NCI-H187 (cell line): ENCODE measurements at places on chromosomes 11 and 22.

GRCh38 chr22:38298312-38299005 is 18.8 kb downstream of the CSNK1E start:
- no peak for DNase-seq

DNA sequence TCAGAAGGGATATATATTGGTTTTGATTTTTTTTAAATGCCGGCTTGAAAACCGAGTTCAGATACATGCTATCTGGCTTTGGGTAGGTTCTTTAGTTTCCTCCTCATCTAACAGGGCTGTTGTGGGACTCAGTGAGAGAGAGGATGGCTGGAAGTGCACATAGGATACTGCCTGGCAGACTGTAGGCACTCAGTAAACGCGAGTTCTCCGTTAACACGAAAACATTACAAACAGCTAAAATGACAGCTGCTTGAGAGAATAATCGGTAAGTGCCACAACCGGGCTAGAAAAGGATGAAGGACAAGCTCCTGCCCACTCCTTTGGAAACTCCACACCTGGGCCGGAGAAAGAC is 369 bp downstream of the XRRA1 start:
- no peak for DNase-seq

DNA sequence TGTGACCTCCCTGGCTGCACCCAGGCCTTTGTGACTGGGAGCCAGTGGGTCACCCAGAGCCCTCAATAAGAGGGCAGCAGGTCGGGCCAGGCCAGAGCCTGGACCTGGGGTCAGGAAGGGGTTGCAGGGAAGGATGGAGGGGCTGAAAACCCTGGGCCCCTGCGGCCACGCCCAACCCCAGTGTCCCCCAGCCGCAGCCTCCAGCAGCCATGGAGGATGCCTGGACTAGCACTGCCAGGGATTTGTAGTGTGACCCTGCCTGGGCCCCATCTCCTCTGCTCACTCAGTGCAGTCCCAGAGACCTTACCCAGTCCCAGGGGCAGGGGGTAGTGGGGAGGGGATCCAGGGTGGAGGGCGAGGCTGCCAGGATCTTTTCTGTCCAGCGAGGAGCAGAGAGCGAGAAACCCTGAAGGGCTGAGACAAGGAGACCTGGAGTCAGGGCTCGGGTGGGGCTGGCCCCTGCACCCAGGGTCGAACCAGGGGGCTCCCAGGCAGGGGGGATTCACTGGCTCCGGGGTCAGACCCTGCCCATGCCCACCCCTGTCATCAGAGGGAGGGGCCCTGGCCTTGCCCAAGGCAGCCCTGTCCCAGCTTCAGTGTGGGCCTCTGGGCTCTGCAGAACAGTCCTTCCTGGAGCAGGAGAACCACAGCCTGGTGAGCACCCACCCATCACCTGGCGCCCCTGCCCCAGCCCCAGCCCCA is 187.5 kb downstream of the IGLL1 start:
- DNase-seq, result no peak

GRCh38 chr11:27699926-27700350 is 317 bp downstream of the BDNF start:
- no peak for DNase-seq

GRCh38 chr22:26900787-26901186 is 243.4 kb downstream of the MIAT start:
- DNase-seq, result no peak

DNA sequence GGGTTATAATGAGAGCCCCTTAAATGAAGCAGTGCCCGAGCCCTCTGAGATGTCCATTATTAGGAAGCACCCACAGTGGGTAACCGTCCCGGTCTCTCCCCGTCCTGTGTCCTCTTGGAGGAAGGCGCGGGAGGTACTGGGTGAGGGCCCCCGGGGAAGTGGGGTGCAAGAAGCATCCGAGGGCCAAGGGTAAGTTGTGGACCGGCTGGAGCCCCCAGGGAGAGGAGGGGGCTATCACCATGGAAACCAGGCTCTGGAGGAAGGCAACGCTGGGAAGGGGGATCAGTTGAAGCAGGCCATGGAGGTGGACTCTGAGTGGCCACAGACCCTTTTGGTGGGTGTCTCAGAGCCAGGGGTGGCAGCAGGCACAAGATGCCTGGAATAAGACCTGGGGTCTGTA is 173.6 kb downstream of the ST3GAL4 start:
- no peak for DNase-seq

DNA sequence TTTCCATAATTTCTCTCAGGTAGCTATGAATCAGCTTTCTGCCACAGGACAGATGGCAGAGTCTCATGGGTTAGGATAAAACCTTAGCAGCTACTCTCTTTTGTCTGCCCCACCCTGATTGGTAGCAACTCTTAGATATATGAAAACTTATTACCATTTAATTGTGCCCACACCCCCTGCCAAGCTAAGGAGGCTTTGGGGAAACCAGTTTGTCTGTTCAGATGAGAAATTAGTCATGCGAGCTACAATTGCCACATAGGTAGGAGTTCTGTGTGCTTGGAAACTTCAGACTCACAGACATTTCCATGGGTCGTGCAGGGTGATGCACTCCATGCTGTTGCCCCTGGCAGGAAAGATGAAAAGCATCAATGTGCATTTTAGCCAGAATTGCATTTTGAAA is 39.9 kb downstream of the CD44 start:
- DNase-seq, result no peak

DNA sequence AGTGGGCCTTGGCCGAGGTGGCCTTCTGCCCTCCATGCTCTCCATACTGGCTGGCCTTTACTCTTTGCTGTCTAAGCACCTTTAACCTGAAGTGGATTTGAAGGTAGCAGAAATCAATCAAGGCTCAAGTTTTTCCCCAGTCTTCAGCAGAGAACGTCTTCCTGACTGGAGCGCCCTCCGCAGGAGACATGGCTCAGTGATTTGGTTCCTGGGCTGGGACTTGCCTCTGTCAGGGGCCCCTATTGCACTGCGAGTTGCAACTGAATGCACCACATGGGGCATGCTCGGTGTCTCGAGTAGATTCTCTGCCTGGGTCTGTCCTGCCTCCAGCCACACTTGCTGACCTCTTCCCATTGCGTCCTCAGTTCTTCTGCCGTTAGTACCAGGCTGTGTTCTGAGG is 79.6 kb downstream of the BMAL1 start:
- no peak for DNase-seq

DNA sequence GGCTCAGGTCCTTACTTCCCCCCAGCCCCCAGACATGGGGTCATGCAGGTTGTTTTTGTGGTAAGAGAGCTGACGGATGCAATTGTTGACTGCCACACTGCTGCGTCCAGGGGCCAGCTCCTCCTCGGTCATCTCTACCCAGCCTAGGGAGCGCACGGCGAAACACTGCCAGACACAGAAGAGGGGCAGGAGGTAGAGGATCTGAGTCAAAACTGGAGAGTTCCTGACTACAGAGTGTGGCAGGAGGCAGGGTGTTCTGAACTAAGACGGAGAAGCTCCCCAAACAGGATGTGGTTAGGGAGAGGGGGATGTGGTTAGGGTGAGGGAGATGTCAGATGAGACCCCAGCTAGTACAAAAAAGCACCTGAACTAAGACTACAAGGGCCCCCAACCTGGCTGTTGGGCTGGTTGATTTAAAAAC is 12.3 kb downstream of the SMPD1 start:
- no peak for DNase-seq

DNA sequence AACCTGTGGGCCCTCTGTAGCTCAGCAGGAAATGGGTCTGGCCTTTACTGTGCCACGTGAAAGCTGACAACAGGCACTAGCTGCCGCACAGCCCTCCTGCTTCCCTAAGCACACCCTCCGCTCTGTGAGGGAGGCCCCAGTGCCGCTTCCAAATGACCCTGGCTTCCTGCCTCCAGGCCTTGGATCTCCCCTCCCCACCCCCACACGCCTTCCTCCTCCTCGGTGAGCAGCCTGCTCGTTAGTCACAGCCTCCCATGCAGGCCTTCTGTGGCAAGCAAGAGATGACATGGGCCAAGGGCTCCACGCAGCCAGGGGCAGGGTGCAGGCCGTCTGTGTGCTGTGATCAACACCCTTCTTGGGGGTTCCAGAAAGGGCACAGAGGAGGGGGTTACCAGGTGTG is 15.3 kb upstream of the RASL10A start:
- no peak for DNase-seq

GRCh38 chr11:66489636-66490035 is 9.4 kb downstream of the DPP3 start:
- no peak for DNase-seq

DNA sequence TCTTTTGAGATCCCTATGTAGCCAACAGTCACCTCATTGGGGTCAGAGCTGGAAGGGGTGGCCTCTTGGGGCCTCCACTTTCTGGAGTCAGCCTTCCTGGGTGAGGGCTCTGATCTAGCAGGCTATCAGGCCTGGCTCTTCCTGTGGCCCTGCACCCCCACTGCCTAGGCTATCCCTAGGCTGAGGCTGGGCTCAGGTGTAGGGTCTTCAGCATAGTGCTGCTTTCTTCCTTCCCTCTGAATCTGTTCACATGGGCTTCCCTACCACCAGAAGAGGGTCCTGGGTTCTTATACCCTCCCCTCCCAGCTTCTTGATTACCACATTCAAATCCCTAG is 456 bp upstream of the SPI1 start:
- DNase-seq, result no peak

DNA sequence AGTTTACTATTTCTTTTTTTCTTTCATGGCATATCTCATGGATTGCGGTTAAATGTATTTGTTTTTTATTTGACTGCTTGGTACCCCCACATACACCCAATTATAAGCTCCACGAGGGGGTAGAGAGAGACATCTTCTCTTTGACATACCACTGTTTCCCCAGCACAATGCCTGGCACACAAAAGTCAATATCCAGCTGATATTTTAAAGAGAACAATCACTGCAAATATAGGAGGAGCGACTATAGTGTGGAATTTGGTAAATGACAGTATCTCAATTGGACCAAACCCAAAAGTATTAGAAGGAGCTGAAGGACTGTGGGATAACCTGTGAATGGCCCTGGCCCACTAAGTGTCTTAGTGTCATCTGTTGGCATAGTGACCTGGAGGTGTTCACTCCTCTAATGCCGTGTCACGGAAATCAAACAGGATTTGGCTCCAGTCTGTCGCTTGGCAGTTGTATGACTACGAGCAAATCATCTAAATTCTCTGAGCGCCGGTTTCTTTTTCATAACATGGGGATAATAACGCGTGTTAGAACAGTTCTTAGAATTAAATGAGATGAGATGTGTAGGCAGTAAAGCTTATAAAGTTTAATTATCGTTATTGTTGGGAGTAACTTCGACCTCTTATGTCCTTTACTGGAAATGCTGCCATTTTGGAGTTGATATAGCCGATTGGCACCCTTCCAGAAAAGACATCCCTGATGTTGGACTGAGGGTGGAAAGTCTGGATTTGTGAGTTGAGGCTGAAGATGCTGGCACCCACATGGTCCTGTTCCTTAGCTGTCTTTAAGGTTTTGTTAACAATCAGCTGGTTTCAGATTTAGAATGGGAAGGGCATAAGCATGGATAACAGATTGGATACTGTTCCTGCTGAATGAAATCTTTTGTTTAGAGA is 144.5 kb downstream of the DBX1 start:
- no peak for DNase-seq

- no peak for DNase-seq
Observed at GRCh38 chr11:128827191-128827893, 39.8 kb downstream of the KCNJ1 start.

DNA sequence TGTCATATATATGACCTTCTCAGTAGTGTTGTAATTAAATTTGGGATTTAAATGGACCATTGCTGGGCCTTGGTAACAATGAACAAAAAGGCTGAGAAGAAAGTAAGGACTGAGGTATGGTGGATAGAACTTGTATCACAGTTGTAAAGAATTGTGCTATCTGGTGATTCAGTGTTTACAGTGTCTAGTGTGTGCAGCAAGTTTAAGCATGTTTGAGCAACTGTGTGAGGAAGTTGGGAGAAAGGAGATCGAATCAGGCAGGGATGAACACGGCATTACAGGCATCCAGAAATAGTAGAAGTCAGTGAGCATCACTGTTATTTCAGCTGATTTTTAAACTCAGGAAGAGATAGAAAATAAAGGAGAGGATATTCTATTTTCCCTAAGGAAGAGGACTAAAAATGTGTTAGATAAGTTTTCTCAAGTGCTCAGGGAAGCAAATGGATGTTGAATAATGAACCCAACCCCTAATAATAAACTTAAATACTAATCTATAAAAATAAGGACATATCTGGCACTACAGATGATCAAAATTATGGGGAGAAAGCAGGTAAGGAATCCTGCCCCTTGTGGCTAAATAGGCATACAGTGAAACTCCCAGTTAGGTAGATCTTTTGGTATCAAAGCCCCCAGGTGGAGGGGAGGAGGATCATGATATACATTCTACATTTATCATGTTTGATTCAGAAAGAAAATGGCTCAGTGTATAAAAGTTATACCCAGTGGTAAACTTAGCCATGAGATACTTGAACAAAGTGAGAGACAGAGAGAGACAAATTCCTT is 361.0 kb upstream of the ANO3 start:
- no peak for DNase-seq

DNA sequence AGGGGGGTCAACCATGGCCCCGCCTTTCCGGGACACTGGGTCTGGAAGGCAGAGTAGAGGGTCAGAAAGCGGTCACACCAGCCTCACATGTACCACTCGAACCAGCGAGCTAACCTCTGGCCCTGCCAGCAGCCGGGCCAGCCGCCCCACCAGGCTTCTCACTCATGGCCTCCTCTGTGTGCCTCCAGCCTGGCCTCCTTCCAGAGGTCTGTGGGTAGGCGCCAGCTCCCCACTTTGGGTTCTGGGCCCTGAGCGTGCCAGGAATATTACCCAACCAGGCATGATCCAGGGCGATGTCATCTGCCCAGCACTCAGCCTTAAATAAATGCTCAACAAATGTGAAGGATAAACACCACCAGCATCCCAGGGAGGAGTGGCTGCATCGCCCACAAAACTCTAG is 5.8 kb downstream of the SCUBE1 start:
- DNase-seq, result no peak

- DNase-seq, result no peak
Observed at GRCh38 chr22:29060251-29060869, 1.3 kb downstream of the C22orf31 start.

DNA sequence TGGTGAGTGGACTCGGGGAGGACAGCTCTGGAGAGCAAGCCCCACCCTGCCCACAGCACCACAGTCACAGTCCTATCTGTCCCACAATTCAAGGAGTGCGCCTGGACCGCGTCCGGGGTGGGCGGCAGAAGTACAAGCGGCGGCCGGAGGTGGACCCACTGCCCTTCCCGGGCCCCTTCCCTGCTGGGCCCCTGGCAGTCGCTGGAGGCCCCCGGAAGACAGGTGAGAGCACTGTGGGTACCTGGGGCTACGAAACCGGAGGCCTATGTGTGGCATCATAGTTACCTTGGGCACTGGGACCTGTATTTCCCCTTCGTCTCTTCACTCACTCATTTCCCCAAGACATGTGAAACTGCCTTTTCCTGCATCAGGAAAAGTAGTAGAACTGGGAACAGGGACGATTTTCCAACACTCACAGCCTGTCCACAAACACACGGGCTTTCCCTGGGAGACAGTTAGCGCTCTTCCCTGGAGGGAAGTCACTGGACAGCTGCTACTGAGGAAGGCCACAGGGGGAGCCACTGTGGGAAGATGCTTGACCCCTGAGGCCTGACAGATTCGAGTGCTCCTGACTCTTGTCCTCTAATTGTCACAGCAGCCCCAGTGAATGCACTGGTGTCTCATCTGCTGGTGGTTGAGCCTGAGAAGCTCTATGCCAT is 3.1 kb downstream of the TRMT112 start:
- no peak for DNase-seq
